ENCODE measurements at places on chromosomes 4 and X.

DNA sequence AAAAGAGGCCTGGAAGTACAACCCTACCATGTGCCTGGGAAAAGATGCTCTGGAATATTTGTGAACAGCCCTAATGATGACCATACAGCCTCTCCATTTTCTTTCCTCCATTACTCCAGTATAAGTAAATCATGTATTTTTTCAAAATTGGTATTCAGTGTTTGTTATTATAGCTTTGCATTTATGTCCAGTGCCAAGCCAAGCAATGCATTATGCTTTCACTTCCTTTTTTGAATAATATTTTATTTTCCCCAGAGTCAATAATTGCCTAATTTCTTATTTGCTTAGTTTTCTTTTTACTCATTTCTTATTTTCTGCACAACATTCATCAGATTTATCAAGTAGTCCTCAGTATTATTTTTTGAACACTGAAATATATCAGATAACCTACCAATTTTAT lies 49.3 kb upstream of the EOLA2 start:
- DNase-seq: no peak

GRCh38 chr4:143402776-143403552 lies 66.3 kb downstream of the GAB1 start:
- DNase-seq: no peak

DNA sequence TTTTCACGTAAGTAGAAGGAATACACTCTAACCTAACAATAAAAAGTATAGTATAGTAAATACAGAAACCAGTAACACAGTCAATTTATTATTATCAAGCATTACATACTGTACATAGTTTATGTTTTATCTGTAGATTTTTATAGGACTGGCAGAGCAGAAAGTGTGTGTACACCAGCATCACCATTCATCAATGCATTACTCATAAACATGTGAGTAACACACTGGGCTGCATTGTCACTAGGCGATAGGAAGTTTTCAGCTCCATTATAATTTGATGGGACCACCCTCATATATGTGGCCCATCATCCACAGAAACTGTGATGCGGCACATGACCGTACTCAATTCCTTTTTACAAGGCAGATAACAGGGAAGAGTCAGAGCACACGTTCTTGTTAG lies 137.8 kb upstream of the RBPJ start:
- no peak for DNase-seq

GRCh38 chr4:94451051-94451694 lies 569 bp upstream of the PDLIM5 start:
- DNase-seq: no peak

GRCh38 chrX:17876135-17876534 lies 15.0 kb upstream of the RAI2 start:
- DNase-seq: peak; percentile 50

GRCh38 chrX:54030329-54030728 lies 13.9 kb downstream of the PHF8 start:
- no peak for DNase-seq

GRCh38 chr4:8029689-8030088 lies 90.0 kb upstream of the AFAP1 start:
- DNase-seq: no peak

GRCh38 chr4:42655921-42656678 lies 805 bp downstream of the ATP8A1 start:
- DNase-seq: peak; percentile 10

DNA sequence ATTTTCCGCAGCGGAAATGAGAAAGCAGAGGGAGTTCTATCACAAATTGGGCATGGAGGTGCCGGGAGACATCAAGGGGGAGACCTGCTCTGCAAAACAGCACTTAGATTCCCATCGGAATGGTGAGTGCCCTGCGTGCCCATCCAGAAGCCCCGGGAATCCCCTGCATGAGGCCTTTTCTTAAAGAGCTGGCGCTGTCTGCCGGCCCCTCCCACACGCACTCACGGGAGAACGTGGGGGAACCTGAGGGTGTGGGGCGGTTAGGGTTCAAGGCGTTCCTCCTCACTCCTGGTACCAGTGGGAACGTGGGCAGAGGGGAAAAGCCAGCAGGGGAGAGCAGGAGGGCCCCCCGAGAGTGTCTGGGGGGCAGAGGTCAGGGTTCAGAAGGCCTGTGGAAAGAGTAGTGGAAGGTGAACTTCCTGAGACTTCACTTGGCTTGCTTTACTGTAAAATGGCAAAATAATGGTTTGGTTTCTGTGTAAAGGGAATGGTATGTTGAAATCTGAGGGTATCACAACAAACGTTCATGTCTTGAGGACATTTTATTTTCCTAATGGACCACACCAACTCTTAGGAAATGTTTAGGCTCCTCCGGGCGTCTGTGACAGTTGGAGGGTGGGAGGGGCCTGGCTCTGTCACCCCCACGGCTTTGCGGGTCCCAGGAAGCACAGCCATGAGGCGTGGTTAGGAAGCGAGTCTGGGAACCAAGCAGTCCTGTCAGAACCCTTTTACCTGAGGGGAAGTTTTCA lies 38.0 kb downstream of the PCGF3 start:
- no peak for DNase-seq

GRCh38 chrX:45198301-45198700 lies 2.4 kb downstream of the DIPK2B start:
- no peak for DNase-seq

DNA sequence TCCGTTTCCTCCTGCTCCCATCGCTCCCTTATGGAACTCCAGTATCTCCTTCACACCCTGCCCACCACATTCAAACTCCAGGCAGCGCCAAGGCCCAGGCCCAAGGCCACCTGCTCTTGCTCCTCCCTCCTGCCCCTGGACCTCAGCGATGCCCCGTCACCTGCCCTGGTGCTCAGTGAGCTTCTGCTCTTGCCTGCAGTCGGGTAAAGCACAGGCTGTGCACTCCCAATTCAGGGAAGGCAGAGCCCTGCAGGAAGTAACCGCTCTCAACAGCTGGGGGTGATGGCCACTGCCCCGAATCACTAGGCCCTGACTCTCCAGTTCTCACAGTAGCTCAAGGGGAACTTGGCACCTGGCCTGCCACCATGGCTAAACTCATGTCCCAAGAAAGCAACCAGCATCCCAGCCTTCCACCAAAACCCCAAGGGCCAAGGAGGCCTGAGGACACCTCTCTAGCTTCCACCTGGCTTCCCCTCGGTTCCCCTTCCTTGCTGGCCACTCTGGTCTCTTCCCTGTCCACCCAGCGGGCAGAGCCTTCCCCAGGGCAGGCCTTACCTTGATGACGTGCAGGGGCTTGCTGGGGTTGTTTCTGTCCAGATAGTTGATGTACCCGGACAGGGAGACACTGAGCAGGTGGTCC lies 29.3 kb downstream of the WDR1 start:
- DNase-seq: no peak

DNA sequence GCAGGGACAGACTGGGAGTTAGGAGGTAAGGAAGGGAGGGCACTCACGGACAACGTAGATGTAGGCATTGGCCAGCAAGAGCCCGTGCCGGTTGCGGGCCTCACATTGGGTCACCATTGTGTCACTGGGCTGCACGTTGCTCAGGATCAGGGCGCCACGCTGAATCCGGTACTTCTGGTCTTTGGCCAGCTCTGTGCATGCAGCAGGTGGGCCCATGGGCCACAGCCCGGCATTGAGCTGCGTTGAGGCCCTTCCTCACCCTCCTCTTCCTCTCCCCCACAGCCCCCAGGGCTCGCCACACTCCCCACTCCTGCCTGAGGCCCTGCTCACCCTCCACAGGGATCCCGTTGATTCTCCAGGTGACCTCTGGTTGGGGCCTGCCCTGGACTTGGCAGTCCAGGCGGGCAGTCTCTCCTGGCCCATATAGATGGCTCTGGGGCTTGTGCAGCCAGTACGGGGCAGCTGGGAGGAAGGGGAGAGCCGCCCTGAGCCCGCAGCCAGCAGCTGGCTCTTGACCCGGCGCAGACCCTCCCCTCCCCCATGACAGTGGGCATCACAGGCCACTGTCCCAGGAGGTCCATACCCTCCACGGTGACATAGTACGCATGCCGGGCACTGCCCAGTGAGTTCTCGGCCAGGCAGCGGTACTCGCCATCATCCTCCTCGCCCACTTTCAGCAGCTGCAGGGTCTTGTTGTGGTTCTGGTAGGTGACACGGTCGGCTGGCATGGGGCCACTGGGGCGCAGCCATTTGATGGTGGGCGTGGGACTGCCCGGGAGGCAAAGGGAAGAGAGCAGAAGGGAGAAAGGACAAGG lies 16.3 kb downstream of the L1CAM start:
- no peak for DNase-seq

GRCh38 chr4:90943311-90943710 lies 816.1 kb downstream of the CCSER1 start:
- no peak for DNase-seq

GRCh38 chrX:149984411-149984810 lies 46.1 kb upstream of the EOLA2 start:
- DNase-seq: no peak

DNA sequence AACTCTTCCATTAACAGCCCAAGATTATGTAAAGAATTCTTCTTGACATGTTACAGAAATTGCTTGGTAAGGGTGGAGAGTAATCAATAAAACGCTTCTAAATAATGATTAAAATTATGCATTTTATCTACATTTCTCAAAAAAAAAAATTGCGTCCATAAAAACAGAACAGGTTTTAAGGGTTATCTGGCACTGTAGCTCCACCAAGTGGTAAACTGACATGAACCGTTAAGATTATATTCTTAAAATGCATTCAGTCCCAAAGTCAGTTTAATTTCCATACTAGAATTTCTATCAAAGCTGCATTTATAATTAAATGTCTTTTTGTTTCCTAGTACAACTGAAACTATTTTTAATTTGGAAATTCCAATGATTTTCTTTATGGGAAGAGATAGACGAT lies 214.0 kb upstream of the UGT8 start:
- DNase-seq: peak; percentile 69
